ENCODE measurements at places on chromosomes 16 and 17.
A peak's percentile ranks its signal among the peaks of the same experiment; 100 is the strongest.

DNA sequence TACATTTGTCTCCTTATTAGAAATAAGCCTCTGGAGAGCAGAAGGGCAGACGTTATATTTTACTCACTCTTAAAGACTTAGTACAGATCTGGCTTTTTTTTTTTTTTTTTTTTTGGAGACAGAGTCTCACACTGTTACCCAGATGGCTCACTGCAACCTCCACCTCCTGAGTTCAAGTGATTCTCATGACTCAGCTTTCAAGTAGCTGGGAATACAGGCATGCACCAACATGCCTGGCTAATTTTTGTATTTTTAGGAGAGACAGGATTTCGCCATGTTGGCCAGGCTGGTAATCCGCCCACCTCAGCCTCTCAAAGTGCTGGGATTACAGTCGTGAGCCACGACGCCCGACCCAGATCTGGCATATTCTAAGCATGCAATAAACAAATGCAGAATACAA is 36.4 kb upstream of the TMEM97 start:
- DNase-seq = no peak

GRCh38 chr17:63679214-63679613 is 20.7 kb downstream of the LIMD2 start:
- DNase-seq = no peak

DNA sequence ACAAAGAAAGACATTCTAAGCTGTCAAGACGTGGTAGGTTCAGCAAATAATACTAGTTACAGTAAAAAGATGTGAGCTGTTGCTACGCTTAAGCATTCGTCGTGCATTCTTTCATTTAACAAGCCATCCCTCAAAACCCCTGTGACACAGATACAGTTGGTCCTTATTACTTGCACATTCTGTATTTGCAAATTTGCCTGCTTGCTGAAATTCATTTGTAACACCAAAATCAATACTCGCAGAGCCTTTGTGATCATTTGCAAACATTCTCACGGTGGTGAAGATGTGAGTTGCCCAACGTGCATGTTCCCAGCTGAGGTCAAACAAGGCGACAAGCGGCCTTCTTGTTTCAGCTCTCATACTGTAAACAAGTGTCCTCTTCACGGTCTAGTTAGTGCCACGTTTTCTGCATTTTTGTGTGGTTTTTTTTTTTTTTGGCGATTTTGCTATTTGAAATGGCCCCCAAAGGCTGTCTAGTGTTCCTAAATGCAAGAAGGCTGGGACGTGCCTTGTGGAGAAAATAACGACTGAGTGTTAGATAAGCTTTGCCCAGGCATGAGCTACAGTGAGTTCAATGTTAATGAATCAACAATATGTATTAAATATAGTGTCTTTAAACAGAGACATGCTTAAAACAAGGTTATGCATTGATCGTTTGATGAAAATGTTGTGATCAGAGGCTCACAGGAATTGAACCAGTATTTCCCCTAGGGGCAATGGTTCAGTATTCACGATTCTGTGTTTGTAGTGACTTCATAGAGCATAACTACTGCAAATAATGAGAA is 84.1 kb downstream of the RAB11FIP4 start:
- no peak for DNase-seq

DNA sequence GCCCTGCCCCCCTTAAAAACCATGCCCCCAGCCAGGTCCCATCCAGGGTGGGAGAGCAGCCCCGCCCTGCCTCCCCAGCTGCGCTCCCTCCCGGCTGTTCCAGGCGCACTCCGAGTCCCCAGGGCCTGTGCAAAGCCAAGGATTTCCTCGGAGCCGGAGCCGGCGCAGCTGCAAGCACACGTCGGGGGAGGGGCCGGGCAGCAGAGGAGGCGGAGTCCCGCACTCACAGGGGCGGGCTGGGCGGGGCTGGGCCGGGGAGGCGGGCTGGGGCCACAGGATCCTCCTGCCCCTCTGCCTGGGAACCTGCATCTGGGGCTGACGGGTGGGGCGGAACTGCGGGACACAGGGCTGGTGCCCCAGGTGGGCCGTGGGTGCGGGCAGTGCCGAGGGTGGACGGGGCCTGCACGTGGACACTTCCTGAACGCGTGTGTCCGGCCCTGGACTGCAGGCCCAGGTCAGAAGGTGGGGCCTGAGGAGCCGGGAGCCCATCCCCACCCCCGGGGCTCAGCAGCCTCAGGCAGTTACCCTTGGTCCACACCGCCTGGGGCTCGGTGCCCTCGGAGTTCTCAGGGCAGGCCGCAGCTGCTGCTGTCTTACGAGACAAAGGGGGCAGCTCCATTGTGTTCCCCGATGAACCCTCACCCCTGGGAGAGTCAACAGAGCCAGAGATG is 24.0 kb upstream of the SSTR5 start:
- no peak for DNase-seq

DNA sequence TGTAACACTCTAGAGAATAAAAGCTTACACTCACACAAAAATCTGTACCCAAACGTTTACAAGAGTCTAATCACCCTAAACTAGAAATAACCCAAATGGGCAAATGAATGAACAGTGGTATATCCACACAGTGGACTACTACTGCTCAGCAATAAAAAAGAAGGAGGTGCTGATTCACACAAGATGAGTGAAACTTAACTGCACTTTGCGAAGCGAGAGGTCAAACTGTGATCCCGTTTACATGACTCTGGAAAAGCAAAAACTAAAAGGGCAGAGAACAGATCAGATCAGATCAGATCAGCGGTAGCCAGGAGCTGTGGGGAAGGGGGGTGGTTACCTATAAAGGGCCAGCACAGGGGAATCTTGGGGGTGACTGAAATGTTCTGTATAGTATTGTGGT is 113.4 kb downstream of the TRIM37 start:
- no peak for DNase-seq

DNA sequence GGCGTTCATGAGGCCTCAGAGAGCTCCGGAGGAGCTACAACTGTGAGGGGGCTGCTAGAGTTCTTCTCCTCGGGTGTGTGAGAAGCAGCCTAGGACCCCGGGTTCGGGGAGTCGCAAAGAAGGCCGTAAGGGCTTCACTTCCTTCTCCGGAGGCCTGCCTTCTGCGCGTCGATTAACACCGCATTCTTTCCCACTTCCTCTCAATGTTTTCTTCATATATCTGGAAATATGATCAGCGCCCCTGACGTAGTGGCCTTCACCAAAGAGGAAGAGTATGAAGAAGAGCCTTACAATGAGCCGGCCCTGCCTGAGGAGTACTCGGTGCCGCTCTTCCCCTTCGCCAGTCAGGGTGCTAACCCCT is 449 bp downstream of the SMCR8 start:
- DNase-seq = no peak

DNA sequence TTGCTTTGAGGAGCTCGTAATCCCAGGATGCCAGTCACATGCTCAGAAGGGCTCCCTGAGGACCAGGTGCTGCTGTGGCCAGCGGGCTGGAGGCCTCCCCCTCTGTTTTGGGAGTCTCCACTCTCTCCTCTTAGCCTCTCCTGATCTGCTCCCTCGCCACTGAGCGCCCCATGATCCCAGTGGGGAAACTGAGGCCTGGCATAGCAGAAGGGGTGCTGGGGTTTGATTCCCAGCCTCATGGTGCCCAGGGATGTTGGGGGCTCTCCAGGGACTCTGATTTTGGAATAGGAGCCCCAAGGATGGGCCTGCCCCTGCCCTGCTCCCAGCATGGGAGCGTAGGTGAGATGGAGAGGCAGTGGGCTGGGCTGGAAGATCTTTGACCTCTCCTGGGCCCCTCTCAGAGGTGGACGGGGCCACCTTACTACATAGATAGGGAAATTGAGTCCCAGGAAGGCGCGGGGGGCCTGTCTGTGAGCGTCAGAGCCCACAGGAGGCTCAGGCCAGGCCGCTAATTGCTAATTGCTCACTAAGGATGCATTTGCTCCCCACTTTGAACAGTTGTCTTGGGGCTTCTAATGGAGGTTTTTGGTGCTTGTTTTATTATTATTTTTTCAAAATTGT is 525 bp upstream of the ADCY7 start:
- DNase-seq = no peak

- peak; percentile 78 for DNase-seq
These were observed 47.5 kb downstream of the HAPSTR1 start for GRCh38 chr16:9138731-9139501.

DNA sequence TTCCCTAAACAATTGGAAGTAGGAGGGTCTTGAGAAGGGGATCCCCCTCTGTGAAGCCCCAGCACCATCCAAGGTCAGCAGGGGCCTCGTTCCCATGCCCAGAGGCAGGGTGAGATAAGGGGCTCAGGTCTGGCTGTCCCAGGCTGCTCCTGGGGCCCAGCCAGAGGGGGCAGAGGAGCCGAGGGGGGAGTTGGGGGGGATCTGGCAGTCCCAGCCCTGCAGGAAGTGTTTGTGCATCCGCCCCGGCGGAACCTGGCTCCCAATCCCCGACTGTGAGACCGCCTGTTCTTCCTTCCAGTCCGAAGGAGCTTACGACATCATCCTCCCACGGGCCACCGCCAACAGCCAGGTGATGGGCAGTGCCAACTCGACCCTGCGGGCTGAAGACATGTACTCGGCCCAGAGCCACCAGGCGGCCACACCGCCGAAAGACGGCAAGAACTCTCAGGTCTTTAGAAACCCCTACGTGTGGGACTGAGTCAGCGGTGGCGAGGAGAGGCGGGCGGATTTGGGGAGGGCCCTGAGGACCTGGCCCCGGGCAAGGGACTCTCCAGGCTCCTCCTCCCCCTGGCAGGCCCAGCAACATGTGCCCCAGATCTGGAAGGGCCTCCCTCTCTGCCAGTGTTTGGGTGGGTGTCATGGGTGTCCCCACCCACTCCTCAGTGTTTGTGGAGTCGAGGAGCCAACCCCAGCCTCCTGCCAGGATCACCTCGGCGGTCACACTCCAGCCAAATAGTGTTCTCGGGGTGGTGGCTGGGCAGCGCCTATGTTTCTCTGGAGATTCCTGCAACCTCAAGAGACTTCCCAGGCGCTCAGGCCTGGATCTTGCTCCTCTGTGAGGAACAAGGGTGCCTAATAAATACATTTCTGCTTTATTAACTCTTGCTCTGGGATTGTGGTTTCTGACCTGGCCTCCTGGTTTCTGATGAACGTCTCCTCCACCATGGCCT is 14.9 kb downstream of the GPRC5C start:
- no peak for DNase-seq

DNA sequence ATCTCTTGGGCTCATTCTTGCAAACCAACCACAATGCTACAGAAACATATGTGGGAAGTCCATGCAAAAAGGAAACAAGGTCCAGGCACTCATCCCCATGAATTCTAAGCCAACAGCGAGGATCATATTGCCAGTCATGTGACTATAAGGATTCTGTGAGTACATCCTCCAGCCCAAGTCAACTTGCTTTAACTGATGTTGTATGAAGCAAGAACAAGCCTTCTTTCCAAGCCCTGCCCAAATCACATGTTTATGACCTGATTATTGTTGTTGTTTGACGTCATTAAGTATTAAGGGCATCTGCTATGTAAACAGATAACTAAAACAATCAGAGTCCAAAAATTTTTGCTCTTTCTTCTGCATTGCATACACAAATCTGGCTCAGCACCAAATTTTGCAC is 78.2 kb upstream of the MON1B start:
- no peak for DNase-seq

GRCh38 chr16:3509470-3509928 is 8.7 kb downstream of the CLUAP1 start:
- DNase-seq = no peak

GRCh38 chr16:1279945-1280589 is 24.2 kb downstream of the TPSD1 start:
- DNase-seq = peak; percentile 67

All from type B pancreatic cell (in vitro differentiated cells).